ENCODE measurements at places on chromosomes 2 and 18.

DNA sequence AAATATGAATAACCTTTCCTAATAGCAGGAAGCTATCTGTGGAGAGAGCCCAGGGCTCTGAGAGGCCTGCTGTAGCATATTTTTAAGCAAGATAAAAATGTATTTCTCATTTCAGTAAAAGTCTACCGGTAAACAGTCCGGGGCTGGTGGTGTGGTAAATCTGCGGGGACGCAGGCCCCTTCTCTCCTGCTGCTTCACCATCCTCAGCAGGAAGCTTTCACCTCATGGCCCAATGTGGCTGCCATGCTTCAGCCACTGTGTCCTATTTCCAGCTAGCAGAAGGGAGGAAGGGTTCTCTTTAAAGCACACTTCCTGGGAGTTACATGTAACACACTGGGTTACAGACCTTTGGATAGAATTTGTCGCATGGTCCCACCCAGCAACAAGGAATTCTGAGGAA is 79.5 kb upstream of the ODC1 start:
- no peak for DNase-seq
- no peaks in the 10 kb centered on the region for H3K36me3 ChIP-seq
- H3K4me3 ChIP-seq: no peak overlapping the region
- no peaks in the 10 kb centered on the region for H3K27me3 ChIP-seq

- DNase-seq: no peak
- peaks cover 3% of the 10 kb centered on the region for H3K4me1 ChIP-seq
- peaks cover 19% of the 10 kb centered on the region for H3K36me3 ChIP-seq
- no peak overlapping the region for H3K4me3 ChIP-seq
- H3K27ac ChIP-seq: no peak overlapping the region
- no peaks in the 10 kb centered on the region for H3K27me3 ChIP-seq
Observed at GRCh38 chr2:667332-667999, 9.7 kb downstream of the TMEM18 start.

DNA sequence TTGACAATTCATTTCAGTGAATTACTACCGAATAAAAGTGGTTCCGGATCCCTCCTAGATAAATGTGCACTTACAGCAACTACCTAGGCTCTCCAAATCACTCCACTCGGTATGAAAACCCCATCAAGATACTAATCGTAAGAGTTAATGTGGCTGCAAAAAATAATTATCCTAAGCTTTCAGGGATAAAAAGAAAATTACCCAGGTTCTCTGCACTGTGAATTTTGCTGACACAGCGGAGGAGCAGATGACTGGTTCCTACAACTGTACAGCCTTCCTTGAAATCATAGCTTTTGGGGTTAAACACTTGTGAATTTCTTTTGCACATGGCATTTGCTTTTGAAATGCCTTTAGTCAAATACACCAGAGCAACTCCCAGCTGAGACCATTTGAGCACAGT is 104.7 kb downstream of the CD226 start:
- no peak for DNase-seq
- no peaks in the 10 kb centered on the region for H3K4me1 ChIP-seq
- no peak overlapping the region for H3K4me3 ChIP-seq
- no peaks in the 10 kb centered on the region for H3K36me3 ChIP-seq
- no peak overlapping the region for H3K27ac ChIP-seq
- H3K27me3 ChIP-seq: no peaks in the 10 kb centered on the region

DNA sequence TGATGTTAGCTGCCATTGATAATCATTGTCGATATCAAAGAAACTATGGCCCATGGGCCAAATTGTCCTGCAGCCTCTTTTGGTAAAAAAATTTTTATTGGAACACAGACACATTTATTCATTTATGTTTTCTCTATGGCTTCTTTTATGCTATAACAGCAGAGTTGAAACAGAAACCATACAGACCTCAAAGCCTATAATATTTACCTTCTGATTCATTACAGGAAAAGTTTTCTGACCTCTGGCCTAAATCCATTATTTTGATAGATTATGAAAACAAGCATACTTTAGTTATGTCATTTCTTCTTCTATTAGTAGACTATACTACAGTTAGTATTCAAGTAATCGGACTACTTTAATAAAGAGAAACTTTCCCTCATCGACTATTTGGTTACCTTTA is 349.7 kb upstream of the GALNT5 start:
- no peaks in the 10 kb centered on the region for H3K4me1 ChIP-seq
- H3K4me3 ChIP-seq: no peak overlapping the region
- H3K27ac ChIP-seq: no peak overlapping the region

DNA sequence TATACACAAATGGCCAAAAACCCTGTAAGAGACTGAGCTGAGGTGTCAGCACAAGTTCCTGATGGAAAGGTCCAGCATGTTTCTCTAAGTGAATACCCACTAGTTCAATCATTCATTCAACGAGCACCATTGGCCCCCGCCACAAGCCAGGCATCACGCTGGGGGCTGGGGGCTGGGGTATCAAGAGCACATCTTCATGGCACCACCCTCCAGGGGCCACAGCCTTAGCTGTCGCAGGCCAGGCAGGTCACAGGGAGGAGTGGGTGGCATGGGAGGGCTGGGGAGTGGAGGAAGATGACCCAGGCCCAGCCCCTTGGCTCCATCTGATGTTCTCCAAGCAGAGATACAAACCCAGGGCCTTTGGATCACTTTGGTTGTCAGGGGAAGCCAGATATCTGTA is 97.9 kb downstream of the ACKR3 start:
- H3K36me3 ChIP-seq: no peaks in the 10 kb centered on the region
- no peak for DNase-seq
- no peak overlapping the region for H3K27ac ChIP-seq
- no peaks in the 10 kb centered on the region for H3K27me3 ChIP-seq
- no peak overlapping the region for H3K4me3 ChIP-seq

DNA sequence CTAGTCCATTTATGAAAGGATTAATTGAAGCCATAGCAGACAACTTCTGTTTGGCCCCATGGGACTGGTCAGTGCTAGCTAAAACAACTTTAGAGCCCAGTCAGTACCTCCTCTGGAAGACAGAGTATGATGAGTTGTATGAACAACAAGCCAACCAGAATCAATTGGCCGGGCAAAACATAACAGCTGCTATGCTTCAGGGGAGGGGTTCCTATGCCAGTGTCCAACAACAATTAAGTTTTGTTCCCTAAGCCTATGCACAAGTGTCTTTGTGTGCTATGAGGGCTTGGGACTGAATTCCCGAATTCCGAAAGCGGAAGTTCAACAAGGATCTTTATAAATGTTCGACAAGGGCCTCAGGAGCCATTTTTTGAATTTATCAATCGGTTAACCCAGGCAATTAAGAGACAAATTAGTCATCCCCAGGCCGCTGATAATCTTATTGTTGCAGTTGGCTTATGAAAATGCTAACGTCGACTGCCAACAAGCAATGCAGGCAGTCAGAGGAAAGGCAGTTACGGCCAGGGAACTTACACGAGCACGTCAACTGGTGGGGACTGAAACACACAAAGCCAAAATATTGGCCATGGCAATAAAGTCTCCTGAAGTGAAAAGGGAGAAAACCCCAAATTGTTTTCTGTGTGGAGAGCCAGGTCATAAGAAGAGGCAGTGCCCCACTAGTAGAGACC is 57.9 kb downstream of the ZNF638 start:
- no peaks in the 10 kb centered on the region for H3K27me3 ChIP-seq
- no peak overlapping the region for H3K27ac ChIP-seq
- H3K4me1 ChIP-seq: no peaks in the 10 kb centered on the region
- H3K4me3 ChIP-seq: no peak overlapping the region

DNA sequence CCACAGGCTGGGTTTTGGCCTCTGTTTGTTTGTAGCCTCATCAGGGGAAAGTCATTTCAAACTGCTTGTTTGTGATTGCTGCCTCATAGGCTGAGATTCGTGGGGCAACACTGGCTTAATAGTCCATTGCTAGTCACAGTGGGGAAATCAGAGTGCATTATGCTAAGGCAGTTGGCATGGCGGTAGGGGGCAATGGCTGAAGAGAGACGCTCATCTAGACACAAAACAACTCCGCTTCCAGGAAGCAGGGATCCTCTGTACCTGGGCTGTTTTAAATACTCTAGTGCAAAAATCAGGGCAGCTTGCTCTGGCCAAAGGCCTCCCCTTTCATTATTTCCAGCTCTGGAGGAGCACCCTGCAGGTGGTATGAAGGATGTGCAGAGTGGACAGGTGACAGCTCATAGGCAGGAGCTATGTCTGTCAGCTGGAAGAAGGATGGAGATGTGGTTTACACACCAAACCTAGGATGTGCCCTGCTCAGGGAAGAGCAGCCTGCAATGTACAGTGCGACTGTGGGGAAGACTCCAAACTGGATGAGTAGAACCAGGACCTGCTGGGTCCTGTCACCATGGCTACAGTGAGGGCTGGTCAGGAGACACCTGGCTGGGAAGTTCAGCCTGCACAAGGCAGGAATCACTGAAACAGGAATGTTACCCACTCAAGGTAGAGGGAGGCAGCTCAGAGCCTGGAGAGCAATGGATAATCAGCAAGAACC is 234.3 kb downstream of the CLIP4 start:
- H3K27me3 ChIP-seq: no peaks in the 10 kb centered on the region
- H3K4me3 ChIP-seq: no peak overlapping the region
- H3K27ac ChIP-seq: no peak overlapping the region
- no peaks in the 10 kb centered on the region for H3K4me1 ChIP-seq

DNA sequence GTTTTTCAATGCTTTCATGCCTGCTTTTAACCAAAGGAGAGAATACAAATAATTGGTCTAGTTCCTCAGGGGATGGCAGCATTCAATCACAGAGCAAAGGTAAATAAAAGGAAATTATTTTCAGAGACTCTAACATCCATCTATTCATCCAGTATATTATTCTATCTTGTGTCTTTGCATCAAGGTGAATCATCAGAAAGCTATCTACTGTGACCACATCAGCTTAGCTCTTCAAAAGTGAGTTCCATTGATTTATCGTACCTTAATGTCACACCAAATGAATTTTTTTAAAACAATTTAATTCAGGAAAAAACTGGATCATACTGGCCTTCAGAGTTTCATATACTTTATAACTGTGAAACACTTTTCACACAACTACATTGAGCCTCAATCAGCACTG is 66.1 kb downstream of the CHN1 start:
- H3K36me3 ChIP-seq: no peaks in the 10 kb centered on the region
- H3K4me1 ChIP-seq: no peaks in the 10 kb centered on the region
- no peak overlapping the region for H3K27ac ChIP-seq
- no peak overlapping the region for H3K4me3 ChIP-seq

DNA sequence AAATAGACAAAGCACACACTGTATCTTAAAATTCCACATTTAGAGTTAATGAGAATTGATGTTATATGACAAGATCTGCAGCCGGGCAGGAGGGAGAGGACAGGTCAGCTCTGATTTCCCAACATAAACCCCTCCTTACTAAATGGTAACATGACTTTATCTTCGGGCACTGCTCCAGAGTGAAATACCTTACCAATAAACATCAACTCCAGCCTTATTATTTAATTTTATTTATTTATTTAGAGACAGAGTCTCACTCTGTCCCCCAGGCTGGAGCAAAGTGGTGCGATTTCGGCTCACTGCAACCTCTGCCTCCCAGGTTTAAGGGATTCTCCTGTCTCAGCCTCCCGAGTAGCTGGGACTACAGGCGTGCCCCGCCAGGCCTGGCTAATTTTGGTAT is 1.7 kb downstream of the CYB5A start:
- H3K27me3 ChIP-seq: no peaks in the 10 kb centered on the region
- H3K36me3 ChIP-seq: no peaks in the 10 kb centered on the region
- H3K27ac ChIP-seq: no peak overlapping the region
- H3K4me3 ChIP-seq: no peak overlapping the region

DNA sequence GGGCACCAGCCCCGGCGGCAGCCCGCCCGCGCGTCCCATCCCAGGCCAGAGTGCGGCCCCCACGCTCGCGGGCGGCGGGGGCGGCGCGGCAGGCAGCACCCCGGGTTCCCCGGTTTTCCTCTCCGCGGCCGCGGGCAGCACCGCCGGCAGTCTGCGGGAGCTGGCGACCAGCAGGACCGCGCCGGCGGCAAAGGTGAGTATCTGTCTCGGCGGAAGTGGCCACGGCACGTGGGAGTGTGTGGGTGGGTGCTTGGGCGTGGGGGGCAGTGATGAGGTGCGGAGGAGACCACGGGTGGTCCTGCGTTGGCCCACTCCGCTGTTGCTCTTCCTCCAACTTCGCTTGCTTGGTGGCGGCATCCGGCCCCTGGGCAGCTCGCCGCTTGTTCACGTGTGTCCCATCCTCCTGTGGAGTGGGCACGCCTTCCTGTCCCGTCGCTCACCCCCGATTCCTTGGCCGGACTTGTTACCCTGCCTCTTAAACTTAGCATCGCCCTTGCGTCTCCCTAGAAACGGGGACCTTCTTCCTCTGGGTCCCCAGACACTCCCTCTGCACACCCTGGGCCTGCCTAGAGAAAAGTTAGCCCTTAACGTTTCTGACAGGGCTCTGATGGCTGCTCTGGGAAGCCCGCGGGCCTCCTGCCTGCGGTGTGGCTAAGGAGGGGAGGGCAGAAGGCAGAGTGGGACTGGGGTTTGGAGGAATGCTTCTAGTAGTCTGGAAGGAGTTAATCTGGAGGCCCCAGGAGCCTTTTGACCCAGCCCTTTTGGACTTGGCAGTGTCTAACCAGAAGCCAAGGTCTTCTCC is 1.1 kb downstream of the SH3RF3 start:
- H3K4me1 ChIP-seq: peaks cover 10% of the 10 kb centered on the region
- H3K4me3 ChIP-seq: no peak overlapping the region
- no peak overlapping the region for H3K27ac ChIP-seq
- no peaks in the 10 kb centered on the region for H3K27me3 ChIP-seq
- H3K36me3 ChIP-seq: no peaks in the 10 kb centered on the region

DNA sequence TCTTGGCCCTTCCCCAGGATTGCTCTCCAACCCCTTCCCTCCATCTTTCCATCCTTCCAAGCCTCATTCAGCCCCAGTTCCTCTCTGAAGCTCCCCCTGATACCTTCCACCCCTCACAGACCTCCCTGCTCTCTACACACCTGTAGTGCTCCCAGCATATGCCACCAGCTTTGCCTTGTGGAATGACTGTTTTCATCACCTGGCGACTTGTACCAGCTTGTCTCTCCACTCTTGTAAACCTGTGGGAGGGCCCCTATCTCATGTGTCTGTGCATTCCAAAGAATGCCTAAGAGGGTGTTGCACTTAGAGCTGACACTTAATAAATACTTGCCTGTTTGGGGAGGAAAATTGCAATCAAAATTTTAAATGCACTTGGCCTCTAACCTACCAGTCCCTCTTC is 198.7 kb downstream of the BCL11A start:
- H3K36me3 ChIP-seq: no peaks in the 10 kb centered on the region
- H3K4me3 ChIP-seq: no peak overlapping the region
- H3K27ac ChIP-seq: no peak overlapping the region
- no peak for DNase-seq

GRCh38 chr2:18520451-18521425 is 39.7 kb downstream of the RDH14 start:
- no peaks in the 10 kb centered on the region for H3K36me3 ChIP-seq
- peak; percentile 78 for DNase-seq
- no peaks in the 10 kb centered on the region for H3K27me3 ChIP-seq
- H3K4me3 ChIP-seq: no peak overlapping the region
- H3K4me1 ChIP-seq: no peaks in the 10 kb centered on the region

- no peak for DNase-seq
- H3K4me3 ChIP-seq: no peak overlapping the region
- H3K4me1 ChIP-seq: no peaks in the 10 kb centered on the region
- H3K27me3 ChIP-seq: no peaks in the 10 kb centered on the region
- no peaks in the 10 kb centered on the region for H3K36me3 ChIP-seq
Observed at GRCh38 chr2:184394642-184395041, 203.7 kb upstream of the ZNF804A start.

- H3K27ac ChIP-seq: no peak overlapping the region
- H3K36me3 ChIP-seq: no peaks in the 10 kb centered on the region
- no peaks in the 10 kb centered on the region for H3K4me1 ChIP-seq
Observed at GRCh38 chr2:222722327-222722946, 51.0 kb downstream of the MOGAT1 start.

All from CD8-positive, alpha-beta memory T cell (primary cell).